ENCODE measurements at places on chromosomes 16 and 17.

DNA sequence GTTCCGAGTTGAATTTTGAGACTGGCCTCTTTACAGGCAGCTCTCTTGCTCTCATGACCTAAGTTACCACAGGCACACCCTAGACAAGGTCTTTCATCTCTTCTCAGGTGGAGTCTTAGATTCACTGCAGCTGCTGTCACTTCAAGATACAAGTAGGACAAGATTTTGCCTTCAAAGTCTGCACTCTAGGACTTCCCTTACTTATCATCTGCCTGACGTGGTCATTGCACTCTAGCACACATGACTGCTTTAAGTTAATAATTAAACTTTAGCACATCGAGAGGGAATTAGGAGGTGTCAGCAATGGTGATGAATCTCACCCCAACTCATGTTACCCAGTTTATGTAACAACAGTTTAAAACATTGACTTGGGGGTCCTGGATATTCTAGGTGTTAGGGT, 25.6 kb downstream of the RNF135 start:
- DNase-seq = no peak

DNA sequence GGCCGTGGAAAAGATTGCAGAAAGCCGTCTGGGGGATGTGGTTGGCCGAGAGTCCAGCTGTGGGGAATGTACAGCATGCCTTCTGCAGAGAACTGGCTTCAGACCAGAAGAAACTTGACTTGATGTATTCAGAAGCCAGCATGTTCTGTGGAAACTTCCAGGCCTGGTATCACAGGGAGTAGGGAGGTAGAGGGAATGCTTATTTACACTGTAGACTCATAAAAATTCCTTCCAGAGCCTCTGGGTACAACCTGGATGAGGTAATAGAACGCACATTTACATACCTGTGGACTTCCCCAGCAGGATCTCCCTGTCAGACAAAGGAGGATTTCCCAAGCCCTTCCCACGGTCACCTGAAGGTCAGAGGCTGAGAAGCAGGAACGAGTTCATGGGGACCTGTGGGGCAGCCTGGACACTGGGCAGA, 11.8 kb upstream of the GAS7 start:
- DNase-seq = no peak

DNA sequence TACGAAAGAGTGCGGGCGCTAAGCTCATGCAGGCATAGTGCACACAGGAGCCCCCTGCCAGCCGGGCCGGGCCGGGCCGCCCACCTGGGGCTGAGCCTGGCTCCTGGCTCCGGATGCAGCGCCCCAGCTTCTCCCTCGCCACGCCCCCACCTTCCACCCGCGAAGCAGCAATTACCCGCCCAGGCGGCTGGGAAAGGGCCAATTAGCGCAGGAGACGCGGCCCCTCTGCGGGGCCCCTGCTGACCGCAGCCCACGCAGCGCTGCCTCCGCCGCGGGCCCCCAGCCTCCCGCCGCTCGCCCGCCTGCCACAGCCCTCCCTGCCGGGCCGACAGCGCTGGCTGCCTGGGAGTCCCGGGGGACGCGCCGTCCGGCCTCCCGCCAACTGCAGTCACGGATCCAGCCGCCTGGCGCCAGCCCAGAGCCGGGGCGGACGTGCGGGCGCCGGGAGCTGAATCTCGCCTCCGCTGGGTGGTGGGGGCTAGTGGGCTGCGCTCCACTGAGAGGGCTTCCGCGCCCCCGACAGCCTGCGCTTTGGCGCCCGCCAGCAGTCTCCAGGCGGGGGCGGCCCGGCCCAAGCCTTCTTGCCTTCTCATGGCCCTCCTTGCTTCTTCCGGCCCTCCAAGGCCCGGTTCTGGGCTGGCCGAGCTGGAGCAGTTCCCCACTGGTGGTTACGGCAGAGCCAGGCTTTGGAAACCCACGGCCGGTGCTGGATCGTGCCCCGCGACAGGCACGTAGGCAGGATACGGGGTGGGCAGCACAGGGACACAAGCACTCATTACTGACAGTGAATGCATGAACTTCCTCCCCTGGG, 14.9 kb upstream of the CBFB start:
- DNase-seq = peak; percentile 90

DNA sequence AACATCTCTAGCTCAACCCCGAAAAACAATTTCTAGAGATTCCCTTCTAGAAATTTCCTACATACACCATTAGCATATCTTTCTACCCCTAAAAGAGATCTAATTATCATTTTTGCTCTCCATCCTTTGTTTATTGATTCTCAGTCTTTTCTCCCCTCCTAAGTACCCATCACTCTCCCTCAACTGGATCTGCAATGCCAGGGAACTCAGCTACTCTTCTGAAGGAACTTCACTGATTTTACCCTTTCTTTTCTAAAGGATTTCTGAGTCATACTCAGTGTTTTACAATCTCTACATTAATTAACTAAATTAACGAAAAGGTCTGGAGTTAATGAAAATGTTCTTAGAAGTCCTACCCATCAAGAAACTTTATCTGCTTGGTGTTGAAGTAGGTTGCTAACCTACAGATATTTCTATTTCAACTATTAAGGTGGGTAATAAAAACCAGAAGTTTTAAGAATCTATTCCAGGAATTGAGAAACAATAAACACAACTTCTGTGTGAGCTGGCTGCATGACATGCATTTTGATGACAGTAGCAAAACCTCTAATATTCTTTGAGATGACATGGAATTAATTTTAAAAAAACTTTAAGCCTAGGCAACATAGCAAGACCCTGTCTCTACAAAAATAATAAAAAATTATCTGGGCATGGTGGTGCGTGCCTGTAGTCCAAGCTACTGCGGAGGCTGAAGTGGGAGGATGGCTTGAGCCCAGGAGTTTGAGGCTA, 13.6 kb downstream of the CREBBP start:
- DNase-seq = no peak

GRCh38 chr17:32912218-32912897, 15.6 kb upstream of the TMEM98 start:
- no peak for DNase-seq

DNA sequence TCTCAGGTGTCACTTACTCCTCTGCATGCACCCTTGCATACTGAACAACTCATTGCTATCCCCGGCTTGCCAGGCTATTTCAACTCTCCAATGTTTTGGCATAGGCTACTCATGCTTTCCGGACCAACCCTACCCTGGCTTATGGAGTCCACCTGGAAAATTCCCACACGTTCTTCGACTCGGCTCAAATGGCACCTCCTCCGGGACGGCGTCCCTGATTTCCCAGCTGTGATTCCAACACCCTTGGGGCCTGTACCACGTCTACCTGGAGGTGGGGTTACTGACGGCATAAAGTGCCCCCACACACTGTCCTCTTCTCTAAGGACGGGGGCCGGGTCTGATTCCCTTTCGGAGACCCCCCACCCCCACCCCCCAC, 498 bp downstream of the SMYD4 start:
- DNase-seq = no peak

DNA sequence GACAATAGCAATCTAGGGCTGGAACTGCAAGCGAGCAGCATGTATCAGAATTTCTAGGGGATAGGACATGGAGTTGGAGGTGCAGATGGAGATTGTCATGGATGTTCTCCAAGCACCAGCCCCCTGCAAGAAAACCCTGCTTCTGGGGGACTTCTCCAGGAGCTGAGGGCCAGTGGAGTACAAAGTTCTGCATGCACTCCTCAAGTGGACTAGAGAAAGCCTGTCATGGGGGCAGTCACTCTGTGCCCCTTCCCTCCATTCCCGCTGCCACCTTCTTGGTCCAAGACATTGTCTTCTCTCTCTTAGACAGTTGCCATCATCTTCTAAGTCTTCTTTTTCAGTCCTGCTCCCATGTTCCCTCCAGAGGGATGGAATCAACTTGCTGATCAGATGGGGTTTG, 87.9 kb downstream of the AIPL1 start:
- no peak for DNase-seq

GRCh38 chr16:8026450-8026849, 563.9 kb downstream of the TMEM114 start:
- DNase-seq = peak; percentile 25

- DNase-seq = no peak
Measured at GRCh38 chr16:27824006-27824405, 239.5 kb downstream of the GSG1L start.

DNA sequence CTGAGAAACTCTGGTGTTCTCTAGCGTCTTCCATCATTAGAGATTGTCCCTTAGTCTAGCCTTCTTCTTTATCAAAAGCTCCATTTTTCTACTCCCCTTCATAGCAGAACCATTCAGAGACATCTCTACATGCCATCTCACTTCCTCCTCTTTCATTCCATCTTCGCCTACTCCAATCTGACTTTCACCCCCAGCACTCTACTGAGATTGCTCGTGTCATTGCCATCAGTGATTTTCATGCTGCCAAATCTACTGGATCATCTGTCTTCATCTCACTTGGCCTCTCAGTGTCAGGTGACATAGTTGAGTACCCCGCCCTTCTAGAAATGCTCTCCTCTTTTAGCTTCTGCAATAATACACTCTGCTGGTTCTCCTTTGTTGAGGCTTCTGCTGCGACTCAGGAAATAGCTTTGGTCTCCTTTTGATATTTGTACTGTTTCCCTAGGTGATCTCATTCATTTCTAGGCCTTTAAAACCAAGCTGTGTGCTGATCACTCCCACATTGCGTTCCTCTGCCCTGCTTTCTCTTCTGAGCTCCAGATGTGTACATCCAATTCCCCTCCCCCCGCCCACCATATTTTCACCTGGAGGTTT, 119.1 kb downstream of the FTO start:
- no peak for DNase-seq

DNA sequence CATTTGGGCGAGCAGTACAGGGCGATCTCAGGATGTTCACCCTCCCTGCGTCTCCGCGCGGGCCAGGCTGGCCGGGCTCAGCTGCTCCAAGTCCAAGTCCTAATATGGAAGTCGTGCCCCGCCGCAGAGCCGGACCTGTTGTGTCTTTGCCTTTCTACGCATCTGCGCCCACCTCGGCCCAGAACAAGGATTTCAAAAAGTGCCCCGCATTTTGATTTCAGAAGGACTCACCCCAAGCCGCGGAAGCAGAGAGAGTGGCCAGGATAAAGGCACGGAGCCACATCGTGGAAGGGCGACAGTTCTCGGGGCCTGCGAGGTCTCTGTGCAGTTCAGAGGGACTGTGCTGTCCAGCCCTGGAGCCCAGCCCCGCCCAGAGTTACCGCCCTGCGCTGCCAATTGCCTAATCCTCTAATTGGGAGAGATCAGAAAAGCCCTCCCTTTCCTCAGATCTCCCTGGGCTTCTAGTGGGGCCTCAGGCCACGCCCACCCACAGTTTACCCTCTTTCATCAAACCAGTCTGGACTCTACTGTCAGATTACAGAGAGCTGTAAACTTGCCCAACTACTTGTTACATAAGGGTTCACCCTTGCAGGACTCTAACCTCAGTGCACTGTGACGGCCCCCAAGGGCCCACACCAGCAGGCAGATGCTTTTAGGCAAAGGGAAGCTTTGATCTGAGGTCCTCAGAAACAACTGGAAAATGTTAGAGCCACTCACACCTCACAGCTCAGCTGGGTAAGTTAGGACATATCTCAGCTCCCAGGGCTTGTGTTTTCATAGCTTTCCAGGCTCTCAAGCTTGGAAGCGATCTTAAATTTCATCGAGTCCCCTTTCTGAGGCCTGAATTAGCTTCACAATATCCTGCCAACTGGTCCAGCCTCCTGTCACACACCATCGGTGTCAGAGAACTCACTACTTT, at the start of gene CES1:
TSS of gene CES1 (minus strand) at position 324 of the 919 bp plus-strand sequence. CDS start at position 283, 41 bp downstream.
- peak; percentile 95 for DNase-seq

Measured in NB4 (cell line).